Pancreas (tissue), 10 donors: ENCODE measurements at places on chromosomes 7 and 10. TPM values are rescaled to one million over a fixed set of nuclear protein-coding genes. Genes with fewer than 3 reads are reported as not detected.

- DNase-seq = no peak
- no peaks in the 10 kb centered on the region for H3K36me3 ChIP-seq
- H3K27me3 ChIP-seq = no peaks in the 10 kb centered on the region
- H3K4me1 ChIP-seq = no peaks in the 10 kb centered on the region
Observed at GRCh38 chr10:9515922-9516321, 1461.4 kb downstream of the GATA3 start.

CHAT gene
- not detected for polyA plus RNA-seq

SLC16A12 gene
- polyA plus RNA-seq = 6.0 TPM

OPALIN gene
- not detected for polyA plus RNA-seq
